ENCODE measurements at places on chromosomes 3 and 15.

GRCh38 chr3:45210308-45211041, 15.6 kb downstream of the TMEM158 start:
- no peak overlapping the region for H3K4me3 ChIP-seq
- no peaks in the 10 kb centered on the region for H3K36me3 ChIP-seq
- H3K27me3 ChIP-seq = no peaks in the 10 kb centered on the region
- peak; percentile 65 for DNase-seq
- peaks cover 42% of the 10 kb centered on the region for H3K4me1 ChIP-seq
- no peak overlapping the region for H3K27ac ChIP-seq

- H3K27me3 ChIP-seq = no peaks in the 10 kb centered on the region
- H3K4me3 ChIP-seq = no peak overlapping the region
- no peaks in the 10 kb centered on the region for H3K36me3 ChIP-seq
- no peak for DNase-seq
- no peak overlapping the region for H3K27ac ChIP-seq
Measured at GRCh38 chr3:174488527-174488926, 370.6 kb upstream of the NAALADL2 start.

- peaks cover 21% of the 10 kb centered on the region for H3K27me3 ChIP-seq
- no peak overlapping the region for H3K27ac ChIP-seq
- no peaks in the 10 kb centered on the region for H3K36me3 ChIP-seq
- H3K4me1 ChIP-seq = no peaks in the 10 kb centered on the region
Measured at GRCh38 chr3:126338790-126339288, 18.4 kb downstream of the KLF15 start.

DNA sequence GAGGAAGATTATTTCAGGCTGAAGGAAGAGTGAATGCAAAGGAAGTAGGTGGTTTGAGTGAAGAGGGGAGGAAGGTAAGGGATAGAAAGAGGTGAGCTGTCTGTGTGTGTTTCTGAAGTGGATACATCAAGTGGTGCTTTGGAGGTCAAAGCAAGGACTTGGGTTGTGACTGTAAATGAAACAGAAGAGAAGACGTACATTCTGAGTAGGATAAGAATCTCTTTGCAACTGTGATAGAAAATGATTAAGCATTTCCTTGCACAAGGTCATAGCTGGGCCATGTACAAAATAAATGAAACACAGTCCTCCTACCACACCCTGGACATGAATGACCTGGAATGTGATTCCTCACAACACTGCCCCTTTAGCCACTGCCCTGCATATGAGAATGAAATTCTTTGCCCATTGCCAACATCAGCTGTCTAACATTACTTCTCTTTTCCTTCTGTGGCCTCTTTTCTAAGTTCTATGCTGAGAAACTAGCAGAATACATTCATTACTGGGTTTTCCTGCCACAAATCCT, 28.3 kb upstream of the MINDY4B start:
- no peak for DNase-seq
- no peak overlapping the region for H3K4me3 ChIP-seq
- no peak overlapping the region for H3K27ac ChIP-seq
- H3K4me1 ChIP-seq = no peaks in the 10 kb centered on the region
- no peaks in the 10 kb centered on the region for H3K36me3 ChIP-seq
- H3K27me3 ChIP-seq = peaks cover 26% of the 10 kb centered on the region

DNA sequence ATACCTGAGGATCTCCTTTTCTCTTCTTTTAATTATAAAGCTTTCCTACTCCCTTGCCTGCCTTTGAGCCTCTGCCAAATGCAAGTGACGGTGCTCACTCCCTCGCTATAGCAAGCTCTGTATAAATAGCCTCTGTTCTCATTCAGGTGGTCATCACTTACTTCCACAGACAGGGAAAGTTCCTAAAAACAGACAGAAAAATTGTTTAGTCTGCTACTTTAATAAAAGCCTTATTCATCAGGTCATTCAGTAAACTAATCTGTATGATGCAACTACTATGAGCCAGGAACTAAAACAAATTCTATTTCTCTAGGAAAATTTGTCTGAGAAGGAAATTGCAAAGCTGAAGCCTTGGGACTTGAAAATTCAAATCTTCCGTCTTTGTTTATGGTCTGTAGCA, 10.2 kb upstream of the DLG1 start:
- peak; percentile 32 for DNase-seq
- H3K4me1 ChIP-seq = peaks cover 73% of the 10 kb centered on the region
- H3K36me3 ChIP-seq = peaks cover 14% of the 10 kb centered on the region
- H3K27me3 ChIP-seq = no peaks in the 10 kb centered on the region

DNA sequence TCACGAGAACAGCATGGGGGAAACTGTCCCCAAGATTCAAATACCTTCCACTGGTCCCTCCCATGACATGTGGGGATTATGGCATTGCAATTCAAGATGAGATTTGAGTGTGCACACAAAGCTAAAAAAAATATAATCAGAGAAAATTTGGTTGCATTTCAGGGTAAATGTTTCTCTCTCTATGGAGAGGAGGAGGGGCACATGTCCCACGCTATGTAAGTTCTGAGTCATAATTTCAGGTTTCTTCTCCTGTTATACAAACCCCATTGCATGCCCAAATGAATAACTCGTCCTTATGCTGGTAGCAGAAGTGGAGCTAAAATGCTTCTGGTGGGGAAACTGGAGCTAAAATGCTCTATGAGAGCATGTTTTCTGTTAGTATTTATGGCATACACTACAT, 209.7 kb upstream of the DCBLD2 start:
- DNase-seq = no peak
- no peak overlapping the region for H3K4me3 ChIP-seq
- H3K27me3 ChIP-seq = no peaks in the 10 kb centered on the region
- H3K27ac ChIP-seq = no peak overlapping the region
- peaks cover 32% of the 10 kb centered on the region for H3K4me1 ChIP-seq

DNA sequence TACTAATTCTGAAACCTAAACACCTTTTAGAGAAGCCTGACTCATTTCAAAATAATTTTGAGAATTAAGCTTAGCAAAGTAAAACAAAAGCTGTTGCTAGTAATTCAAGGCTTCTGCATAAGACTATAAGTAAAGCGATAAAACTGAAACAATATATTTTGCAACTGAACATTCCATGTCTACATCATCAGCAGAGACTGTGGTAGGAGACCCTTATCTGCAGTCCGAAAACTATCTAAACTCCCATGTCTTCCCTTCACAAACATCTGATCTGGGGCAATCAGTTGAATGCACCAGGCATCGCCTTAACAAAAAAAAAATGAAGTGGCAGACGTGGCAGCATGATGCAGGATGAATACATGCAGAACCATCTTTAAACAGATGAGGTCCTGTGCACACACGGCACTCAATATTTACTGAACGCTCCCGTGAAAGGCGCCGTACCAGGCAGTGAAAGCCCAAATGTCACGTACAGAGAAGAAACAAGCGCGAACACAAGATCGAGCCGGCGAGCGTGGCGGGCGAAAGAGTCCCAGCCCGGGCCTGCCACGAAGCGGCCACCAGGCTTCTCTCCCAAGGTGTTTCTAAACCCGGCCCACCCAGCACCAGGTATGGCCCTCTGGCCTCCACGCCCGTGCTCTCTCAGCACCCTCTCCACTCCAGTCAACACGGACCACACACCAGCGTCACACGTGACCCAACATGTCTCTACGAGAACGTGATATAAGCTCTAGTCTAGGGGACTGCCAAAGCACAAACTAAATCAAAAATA, 63.0 kb downstream of the CHSY1 start:
- peak; percentile 75 for DNase-seq
- peak overlapping the region; percentile 96 for H3K27ac ChIP-seq

All from HFFc6 (cell line).